Caki2 (cell line): ENCODE measurements at places on chromosomes 1 and 21.
A peak's percentile ranks its signal among the peaks of the same experiment; 100 is the strongest.

GRCh38 chr1:206556750-206557635 lies 49.7 kb downstream of the RASSF5 start:
- peak; percentile 42 for DNase-seq

- no peak for DNase-seq
Measured at GRCh38 chr1:9319789-9320519, 27.3 kb downstream of the SPSB1 start.

- no peak for DNase-seq
Measured at GRCh38 chr1:44672254-44672955, 1.9 kb downstream of the TMEM53 start.

DNA sequence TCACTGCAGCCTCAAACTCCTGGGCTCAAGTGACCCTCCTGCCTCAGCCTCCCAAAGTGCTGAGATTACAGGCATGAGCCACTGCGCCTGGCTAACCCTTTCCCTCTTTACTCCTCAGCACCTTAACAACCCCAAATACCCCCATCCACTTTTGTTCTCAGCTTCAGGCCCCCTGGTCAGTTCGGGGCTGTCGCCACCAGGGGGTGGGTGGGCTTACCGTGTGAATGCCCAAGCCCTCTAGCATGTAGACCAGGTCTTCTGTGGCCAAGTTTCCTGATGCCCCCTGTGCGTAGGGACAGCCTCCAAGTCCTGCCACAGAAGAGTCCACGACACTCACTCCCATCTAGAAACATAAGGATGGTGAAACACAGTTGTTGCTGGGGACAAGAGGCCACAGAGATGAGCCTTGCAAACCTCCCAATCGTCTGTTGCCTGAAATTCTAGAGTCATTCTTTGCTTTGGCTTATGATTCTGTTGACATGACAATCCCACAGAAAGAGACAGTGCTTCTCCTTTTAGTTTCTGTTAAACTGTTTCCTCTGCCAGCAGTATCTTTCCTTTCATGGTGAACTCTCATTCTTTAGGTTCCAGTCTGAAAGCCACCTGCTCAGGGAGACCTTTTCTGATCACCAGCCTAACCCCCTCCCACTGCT lies 3.8 kb upstream of the GALE start:
- DNase-seq, result no peak

- DNase-seq, result no peak
Measured at GRCh38 chr21:41124641-41125201, 43.2 kb upstream of the BACE2 start.

DNA sequence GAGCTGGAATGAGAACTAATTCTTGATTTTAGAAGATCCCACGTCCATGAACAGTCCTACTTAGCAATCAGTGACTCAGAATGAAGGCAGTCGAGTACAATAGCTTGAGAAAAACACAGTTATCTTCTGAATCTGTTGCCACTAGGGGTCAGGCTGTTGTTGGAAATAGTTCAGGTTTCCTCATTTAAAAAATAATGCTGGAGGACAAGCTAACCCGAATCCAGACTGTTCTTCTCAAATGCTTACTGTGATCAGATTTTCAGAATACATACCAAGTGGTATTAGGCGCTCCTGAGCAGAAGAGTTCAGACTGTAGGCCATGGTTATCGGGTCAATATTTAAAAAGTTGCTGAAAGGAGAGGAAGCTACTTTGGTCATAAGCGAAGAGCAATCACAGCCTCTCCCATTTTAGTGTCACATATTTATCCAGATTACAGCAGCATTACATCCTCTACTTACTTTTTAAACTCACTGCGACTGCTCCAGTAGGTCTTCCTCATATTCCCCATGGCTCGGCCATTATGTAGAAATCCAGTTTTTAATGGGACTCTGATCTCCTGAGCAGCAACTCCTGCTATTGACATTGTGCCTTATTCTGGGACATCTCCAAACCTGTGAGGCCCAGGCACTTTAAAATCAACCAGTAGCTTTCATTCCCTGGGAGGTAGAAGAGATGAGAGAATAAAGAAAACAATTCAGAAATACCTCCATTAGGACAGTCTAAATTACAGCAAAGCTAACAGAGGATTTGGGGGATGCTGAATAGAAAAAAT lies 10.9 kb downstream of the ERRFI1 start:
- peak; percentile 71 for DNase-seq

DNA sequence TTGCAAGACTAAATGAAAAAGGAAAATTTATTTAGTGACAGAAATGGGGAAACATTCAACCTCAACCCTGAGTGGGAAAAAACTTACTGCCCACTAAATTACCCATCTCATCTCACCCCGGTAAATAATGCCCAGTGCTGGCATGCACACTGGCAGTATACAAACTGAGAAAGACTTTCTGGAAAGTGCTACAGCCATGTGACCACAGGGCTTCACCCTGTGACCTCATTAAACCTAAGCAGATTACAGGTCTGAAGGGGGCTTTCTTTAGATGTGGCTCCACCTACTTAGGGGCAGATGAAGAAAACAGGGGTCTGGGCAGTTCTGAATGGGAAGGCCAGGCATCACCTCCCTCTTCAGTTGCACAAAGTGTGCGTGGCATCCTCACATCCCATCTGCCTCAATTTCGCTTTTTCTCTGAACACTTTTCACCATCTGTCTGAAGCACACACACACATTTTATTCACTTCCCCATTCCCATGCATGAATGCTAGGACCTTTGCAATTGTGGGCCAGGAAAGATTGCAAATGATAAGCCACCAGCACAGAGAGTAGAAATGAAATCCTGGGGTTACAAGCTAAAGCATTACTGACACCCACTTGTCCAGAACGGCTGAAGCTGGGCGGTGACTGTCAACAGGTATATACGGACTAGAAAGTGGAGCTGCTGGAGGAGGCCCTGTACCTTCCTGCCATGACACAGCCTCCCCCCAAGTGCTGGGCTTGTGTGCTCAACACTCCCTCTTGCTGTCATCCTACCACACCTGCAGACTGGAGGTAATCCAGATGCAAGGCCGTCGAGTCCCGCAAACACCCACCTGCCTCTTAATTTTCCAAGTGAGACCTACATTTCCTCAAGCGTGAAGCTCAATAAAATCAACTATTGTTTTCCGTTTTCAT lies 2.7 kb downstream of the NADK start:
- DNase-seq, result no peak

DNA sequence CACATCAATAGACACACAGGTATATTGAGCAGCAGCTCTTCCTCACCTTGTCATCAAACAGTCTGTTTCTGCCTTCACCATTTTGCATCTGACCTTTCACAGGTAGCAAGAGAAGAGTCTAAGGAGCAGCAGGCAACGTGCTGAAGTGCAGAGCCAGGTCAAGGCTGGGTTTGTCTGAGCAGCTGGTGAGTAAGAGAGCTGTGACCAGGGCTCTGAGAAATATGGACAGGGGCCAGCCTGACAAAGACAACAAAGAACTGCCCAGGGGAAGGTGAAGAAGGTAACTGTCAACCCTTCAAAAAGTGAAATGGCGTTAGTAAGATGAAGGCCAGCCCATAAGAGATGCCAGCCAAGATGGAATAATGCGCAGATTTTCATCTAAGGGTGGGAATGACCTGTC lies 58.9 kb upstream of the LRRC8D start:
- DNase-seq, result no peak
